ENCODE measurements at places on chromosomes 2 and 18.

- DNase-seq, result no peak
Measured at GRCh38 chr2:111945444-111946293, 47.3 kb downstream of the MERTK start.

- no peak for DNase-seq
Measured at GRCh38 chr2:65647249-65647842, 214.9 kb upstream of the SPRED2 start.

- no peak for DNase-seq
Measured at GRCh38 chr2:19607400-19607799, 249.0 kb upstream of the OSR1 start.

DNA sequence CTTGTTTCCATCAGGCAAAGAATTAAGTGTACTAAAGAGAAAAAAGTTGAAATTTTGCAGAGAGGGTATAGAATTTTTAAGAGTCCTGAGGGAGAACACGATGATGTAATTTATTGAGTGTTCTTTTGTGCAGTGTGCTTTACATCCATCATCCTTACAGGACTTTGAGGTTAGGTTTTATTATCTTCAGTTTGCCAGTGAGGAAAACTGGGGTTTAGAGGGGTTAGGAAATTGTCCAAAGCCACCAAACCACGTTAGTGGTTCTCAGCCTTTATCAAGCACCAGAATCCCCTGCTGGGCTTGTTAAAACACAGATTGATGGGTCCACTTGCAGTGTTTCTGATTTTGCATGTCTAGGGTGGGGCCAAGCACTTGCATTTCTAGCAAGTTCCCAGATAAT is 277.5 kb downstream of the KCNS3 start:
- no peak for DNase-seq

- no peak for DNase-seq
Measured at GRCh38 chr2:109211315-109211714, 82.3 kb downstream of the SH3RF3 start.

GRCh38 chr18:59696311-59697235 is 650 bp downstream of the CCBE1 start:
- DNase-seq, result peak; percentile 66

GRCh38 chr18:39318462-39318861 is 1752.9 kb upstream of the CELF4 start:
- DNase-seq, result no peak

GRCh38 chr2:127637725-127638252 is 8.2 kb upstream of the GPR17 start:
- DNase-seq, result peak; percentile 64

DNA sequence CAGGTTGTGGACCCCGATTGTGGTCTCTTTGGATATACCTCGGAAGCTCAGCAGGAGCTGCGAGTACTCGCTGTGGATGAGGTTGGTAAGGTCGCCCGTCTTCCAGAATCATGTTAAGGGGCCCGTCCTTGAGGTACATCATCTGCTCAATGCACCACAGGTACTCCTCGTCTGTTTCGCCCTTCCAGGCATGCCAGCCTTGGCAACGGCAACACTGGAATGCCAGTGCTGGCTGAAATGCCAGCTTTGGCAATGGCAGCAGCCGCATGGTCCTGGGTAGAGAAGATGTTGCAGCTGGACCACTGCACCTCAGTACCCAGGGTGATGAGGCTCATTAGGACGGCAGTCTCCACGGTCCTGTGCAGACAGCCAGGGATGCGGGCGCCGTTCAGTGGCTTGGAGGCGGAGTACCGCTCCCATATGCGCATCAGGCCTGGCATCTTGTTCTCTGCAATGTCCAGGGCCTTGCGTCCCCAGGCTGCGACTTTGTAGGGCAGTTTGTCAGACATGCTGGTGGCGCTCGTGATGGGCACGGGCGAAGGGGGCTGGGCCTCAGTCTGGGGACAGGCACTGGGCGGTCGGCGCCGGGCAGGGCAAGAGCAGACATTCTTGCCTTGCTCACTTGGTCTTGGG is 122.2 kb upstream of the NXPH2 start:
- DNase-seq, result no peak

Measured in left lung (tissue), 14 donors.